ENCODE measurements at places on chromosomes 12 and 14.

DNA sequence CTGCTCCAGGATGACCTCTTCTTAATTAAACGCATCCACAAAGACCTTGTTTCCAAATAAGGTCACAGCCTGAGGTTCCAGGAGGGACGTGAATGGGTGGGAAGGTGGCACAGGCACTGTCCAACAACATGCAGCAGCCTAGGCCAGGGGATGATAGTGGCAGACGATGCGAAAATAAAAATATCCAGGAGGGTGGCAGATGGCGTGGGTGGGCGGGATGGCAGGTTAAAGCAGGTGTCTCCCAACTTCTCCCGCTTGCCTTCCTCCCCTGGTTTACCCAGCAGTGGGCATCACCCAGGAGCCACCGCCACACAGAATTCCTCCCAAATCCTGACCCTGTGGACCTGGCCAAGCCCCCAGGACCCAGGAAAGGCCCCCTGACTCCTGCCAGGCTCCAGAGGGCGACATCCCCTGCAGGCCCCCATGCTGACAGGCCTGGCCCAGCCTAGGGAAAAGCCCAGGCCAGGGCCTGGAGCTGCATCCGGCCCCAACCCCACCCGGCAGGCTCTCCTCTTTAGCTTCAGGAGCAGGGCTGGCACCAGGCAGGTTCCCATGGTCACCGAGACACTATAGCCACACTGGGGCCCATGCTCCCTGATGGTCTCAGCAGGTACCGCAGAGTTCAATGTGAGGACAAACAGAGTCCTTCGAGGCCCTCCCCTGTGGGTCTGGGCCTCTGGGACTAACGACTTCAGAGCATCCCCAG, 9.7 kb downstream of the NCOR2 start:
- no peak for DNase-seq

DNA sequence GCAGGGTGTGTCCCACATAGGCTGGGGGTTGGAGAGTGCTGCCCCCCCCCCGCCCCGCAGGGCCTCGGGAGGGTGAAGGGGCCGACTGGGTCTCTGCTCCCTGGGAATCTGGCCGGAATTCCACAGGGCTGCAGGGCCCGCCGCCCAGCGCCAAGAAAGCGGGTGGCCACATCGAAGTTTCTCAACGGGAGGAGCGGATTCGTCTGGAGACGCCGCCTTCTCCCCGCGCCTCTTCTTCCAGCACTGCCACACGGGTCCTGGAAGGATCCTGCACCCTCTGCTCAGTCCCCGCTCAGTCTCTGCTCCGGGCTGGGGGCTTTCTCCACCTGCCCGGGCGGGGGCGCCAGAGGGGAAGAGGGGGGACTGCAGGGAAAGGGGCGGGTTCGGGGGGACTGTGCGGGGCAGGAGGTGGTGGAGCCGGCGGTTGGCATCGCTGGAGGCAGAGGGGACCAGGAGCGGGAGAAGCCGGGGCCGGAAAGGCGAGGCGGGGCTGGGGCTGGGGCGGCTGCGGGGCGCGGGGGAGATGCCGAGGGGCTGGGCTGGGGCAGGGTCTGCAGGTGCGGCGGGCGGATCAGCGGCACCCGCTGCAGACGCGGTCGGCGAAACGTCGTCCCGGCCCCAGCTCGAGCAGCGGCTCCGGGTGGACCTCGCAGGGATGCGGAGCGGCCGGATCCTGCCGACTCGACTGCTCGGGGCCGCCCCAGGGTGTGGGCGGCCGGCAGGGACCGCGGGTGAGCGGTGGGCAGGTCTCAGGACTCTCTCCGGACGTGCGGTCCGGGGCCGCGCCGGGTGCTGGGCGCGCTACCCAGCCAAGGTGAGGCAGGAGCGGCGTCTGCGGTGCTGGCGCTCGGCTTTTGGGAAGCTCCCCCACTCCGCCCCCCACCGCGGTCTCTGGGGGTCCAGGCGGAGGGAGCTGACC, 811.4 kb upstream of the TMEM132C start:
- DNase-seq = no peak

DNA sequence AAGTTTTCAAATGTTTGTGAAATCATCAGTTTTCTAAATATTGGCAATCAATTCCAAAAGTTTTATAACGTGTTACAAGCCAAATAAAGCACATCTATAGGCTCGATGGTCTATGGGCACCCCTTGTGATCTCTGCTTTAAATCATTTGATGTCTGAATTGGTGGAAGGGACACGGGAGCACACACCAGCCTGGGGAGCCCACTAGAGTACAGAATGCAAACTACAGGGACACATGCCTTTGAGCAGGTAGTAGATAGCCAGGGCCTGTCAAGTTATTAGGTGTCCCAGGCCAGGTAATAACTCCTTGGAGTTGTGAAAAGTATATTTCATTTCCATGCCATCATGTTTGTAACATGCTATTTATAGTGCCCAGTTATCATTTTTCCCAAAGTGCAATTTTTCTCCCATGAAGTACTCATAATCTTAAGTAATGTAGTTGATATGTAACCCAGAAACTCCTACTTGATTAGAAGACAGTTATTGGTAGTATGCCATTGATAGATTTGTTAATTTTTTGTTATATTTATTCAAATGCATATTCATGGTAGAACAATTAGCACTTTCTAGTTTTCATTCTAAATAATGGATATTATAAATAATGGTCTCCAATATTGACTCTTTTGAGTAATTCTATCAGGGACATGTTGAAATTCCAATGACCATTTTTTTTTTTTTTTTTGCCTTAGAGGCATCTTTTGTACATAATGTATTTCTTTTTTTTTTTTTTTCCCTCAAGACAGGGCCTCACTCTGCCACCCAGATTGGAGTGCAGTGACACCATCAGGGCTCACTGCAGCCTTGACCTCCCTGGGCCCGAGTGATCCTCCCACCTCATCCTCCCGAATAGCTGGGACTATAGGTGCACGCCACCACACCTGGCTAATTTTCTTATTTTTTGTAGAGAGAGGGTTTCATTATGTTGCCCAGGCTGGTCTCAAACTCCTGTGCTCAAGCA, 96.9 kb upstream of the FGD4 start:
- no peak for DNase-seq

DNA sequence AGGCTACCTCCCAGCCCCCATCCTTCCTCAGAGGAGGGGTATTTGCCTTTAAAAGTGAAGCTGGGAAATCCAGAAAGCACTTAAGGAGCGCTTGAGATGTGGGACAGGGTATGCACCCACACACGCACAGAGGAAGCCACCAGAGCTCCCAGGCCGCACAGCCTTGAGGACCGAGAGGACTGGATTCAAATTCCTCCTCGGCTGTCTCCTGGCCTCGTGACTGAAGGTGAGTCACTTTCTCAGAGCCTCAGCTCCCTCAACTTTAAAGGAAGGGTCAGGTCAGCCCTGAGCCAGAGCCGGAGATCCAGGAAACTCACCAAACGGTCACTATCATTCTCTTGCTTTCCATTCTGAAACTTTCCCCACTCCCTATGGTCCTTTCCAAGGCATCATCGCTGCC, 37.6 kb downstream of the BCL11B start:
- DNase-seq = no peak

DNA sequence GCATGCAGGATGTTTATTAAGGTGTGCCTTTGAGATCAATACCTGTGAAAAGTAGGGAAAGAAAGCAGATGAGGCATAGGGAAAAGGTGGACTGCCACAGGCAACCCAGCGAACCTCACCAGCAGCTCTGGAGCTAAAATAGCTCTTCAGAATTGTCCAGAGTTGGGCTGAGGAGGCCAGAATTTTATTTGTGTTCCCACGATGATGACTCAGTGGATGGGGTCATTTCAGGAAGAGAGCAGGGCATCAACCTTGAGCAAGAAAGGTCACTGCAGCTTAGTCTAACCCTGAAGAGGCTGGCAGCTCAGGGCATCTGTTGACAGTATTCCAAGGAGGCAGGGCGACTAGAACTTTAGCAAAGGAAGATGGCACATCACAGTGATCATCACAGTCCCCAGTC, 696.1 kb downstream of the DIO2 start:
- no peak for DNase-seq

- no peak for DNase-seq
Observed at GRCh38 chr12:126424696-126425095, 1359.5 kb downstream of the AACS start.

All from activated CD4-positive, alpha-beta T cell treated with anti-CD3 and anti-CD28 coated beads, Interleukin-2, amount 50 U/mL, for 16 hours (primary cell).